ENCODE measurements at places on chromosomes 11 and 22.

GRCh38 chr11:65767406-65767805 lies 13.4 kb downstream of the AP5B1 start:
- no peak for DNase-seq

GRCh38 chr11:14519597-14519916 lies 629 bp downstream of the PSMA1 start:
- peak; percentile 27 for DNase-seq

GRCh38 chr11:84056653-84057376 lies 770.6 kb upstream of the CCDC90B start:
- no peak for DNase-seq

GRCh38 chr11:14902650-14903350 lies 10.8 kb upstream of the CYP2R1 start:
- DNase-seq: peak; percentile 26

- DNase-seq: no peak
Observed at GRCh38 chr11:78642979-78643675, 68.5 kb upstream of the NARS2 start.

GRCh38 chr11:32108576-32108975 lies 17.7 kb downstream of the RCN1 start:
- no peak for DNase-seq

DNA sequence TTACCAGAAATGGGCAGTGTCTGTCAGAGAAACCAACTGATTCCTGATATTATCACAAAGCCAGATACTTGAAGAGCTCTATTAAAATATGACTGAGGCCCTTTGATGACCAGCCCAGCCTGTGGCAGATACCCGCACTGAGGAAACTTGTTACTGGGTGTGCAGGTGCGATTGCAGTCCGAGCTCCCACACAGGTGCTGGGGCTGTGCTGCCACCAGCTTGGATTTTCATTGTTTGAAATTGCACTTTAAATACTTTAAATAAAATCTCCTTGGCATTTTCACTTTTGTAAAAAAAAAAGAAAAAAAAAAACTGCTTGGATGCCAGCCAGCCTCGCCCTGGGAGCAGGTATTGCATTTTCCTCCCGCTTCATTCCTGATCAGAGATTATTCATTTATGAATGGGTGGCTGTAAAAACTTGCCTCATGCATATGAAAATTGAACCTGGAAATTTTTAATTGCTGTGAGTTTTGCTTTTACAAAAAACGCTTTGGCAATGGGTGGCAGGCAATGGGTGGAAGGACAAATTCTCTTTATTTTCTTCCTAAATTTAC lies 21.2 kb downstream of the EHF start:
- no peak for DNase-seq

- DNase-seq: no peak
Observed at GRCh38 chr11:9834291-9834690, 170.4 kb downstream of the SWAP70 start.

- DNase-seq: no peak
Observed at GRCh38 chr11:102598272-102598671, 26.9 kb downstream of the MMP20 start.

- no peak for DNase-seq
Observed at GRCh38 chr22:22931557-22932270, 44.1 kb downstream of the IGLL5 start.

- no peak for DNase-seq
Observed at GRCh38 chr11:130719220-130719915, 196.9 kb downstream of the SNX19 start.

GRCh38 chr11:62402226-62402959 lies 16.4 kb upstream of the SCGB1A1 start:
- DNase-seq: no peak

- peak; percentile 90 for DNase-seq
Observed at GRCh38 chr11:65988791-65989592, 13.0 kb downstream of the EIF1AD start.

GRCh38 chr22:37020192-37020479 lies 594 bp downstream of the MPST start:
- DNase-seq: peak; percentile 51

DNA sequence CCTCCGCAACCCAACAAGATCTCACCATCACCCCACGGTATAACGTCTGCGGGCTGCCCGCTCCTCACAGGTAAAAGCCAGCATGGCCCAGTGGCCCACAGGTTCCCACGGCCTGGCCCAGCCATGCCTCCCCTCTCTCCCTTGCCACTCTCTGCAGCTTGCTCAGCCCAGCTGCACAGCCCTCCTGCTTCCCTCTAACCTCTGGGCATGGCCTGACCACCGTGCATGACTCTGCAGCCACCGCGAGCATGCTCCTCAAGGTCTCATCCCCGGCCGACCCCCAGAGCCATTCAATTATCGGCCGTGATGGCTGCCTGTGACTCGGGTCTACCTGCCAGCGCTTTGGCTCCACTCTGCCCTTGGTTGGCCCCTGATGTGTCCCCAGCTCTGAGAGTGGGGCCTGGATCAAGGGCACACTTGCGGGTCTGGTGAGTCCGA lies 185.5 kb downstream of the CTTN start:
- DNase-seq: no peak

DNA sequence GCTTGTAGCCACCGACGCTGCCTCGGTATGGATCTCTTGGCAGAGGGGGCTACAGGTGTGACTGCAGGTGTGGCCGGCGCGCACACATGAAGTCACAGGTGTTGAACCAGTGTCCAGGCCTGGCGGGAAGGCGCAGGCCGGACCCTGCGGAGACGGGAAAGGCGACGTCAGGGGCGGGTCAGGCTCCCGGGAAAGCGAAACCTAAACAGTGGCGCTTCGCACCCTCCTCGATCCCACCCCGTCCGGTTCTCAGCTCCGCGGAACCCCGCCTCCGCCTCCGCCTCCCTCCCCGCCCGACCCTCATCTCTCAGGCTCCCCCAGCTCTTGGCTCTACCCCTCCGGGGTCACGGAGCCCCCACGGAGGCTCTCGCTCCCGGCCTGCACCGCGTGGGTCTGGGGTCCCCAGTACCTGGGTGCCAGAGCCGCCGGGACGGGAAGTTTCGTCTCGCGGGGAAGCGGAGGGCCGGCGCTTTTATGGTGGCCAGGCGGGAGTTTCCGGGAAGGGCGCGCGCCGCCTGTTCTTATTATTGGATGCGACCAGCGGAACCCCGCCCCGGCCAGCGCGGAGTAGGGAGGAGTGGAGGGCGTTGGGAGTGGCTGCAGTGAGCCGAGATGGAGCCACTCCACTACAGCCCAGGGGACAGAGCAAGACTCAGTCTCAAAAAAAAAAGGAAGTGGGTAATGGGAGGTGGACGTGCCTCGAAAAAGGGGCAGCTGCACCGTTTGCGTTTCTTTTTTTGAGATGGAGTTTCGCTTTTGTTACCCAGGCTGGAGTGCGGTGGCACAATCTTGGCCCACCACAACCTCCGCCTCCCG lies at the start of gene IRF7:
IRF7 (minus strand) TSS at position 447 of the 816 bp plus-strand sequence. CDS start 586 bp downstream, outside the sequence.
- DNase-seq: peak; percentile 88

DNA sequence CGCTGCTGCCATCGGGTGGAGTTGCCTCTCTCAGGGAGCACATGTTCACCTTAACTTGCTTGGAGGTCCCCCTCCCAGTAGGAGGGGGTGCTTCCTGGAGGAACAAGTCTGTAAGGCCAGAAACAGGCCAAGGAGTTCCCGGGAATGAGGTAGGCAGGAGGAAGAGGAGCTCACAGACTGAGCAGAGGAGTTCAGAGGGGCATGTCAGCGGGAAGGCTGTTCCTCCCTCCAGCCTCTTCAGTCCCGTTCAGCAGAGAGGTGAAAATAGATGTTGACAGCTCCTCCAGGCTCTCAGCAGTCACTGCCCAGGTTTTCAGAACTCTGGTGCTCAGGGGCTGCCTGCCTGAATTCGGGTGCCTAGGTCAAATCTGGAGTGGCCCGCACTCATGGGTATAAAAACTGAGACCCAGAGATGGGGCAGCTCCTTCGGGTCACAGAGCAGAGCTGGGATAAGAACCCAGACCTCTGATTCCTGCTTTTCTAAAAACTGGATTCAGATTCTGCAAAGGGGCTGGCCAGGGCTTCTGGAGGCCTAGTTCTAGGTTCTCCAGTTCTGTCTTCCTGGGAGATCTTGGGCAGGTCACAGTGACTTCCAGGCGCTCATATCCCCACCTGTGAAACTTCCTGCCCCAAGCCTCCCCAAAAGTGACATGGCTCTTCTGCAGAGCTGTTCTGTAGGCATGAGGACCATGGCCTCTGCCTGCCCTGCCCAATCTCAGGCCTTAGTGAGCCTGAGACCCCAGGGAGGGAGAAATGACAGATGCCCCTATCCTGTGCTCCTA lies 18.3 kb downstream of the ATG16L2 start:
- no peak for DNase-seq

DNA sequence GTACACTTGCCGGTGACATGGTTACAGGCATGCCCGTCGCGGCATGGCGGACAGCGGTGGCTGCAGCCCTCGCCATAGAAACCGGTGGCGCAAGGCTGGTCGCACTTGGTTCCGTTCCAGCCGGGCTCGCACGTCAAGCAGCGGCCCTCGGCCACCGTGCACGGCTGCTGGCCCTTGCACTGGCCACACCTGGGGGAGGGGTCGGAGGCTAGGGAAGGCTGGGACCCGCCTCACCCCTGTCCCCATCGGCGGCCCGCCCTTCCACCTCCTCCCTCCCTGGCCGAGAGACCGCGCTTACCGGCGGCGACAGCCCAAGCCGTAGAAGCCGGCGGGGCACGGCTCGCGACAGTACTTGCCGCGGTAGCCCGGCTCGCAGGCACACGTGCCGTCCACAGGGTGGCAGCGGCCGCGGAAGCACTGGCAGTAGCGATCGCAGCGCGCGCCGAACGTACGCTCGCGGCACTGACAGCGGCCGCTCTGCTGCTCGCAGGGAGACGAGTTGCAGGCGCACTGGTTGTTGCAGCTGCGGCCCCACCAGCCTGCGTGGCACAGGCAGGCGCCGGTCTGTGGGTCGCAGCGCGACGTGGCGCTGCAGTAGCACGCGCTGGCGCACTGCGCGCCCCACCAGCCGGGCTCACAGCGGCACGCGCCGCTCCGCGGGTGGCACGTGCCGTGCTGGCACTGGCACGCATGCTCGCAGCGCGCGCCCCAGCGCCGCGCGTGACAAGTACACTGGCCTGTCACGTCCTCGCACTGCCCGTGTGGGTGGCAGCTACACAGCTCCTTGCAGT lies 6.7 kb downstream of the SCARF2 start:
- DNase-seq: peak; percentile 57

DNA sequence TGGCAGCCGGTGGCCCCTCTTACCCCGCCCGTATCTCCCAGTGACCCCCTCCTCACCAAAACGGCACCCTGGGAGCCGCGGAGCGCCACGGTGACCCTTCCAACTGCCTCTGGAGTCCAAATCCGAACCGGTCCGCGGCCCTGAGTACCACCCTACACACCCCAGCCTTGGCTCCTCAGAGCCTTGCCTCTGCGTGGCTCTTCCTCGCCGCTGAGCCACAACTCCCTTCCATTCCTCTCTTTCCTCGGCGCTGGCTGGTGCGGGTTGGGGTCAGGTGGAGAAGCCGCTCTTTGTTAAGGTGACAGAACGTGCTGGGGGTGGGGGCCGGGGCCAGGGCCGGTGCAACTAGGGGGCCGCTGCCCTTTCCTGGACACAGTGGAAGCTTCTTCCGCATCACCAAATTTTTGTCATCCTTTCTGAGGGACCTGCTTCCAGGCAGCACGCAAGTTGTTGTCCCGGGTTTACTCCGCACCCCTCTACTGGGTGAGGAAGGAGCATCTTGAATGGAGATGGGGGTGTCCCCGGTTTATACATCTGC lies 6.5 kb downstream of the ALX4 start:
- DNase-seq: no peak

- DNase-seq: peak; percentile 69
Observed at GRCh38 chr11:46896719-46897406, 21.5 kb downstream of the LRP4 start.

GRCh38 chr11:16000065-16000464 lies 356.3 kb downstream of the SOX6 start:
- no peak for DNase-seq

GRCh38 chr11:133992121-133992520 lies 35.4 kb upstream of the IGSF9B start:
- DNase-seq: no peak

DNA sequence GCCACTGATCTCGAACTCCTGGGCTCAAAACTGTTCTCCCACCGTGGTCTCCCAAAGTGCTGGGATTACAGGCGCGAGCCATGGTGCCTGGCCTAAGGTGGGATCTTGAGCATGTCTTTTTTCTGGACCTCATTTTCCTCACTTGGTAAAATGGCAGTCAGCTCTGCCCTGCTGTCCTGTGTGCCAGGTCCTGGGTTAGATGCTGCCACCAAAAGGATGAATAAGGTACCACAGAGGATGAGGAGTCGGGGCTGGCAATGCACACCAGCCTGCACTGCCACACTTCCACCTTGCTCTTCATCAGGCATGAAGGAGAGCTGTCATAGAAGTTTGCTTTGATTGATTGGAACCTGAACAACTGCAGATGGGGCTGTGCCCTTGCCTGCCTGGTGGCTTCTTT lies 32.3 kb downstream of the ACO2 start:
- peak; percentile 32 for DNase-seq

DNA sequence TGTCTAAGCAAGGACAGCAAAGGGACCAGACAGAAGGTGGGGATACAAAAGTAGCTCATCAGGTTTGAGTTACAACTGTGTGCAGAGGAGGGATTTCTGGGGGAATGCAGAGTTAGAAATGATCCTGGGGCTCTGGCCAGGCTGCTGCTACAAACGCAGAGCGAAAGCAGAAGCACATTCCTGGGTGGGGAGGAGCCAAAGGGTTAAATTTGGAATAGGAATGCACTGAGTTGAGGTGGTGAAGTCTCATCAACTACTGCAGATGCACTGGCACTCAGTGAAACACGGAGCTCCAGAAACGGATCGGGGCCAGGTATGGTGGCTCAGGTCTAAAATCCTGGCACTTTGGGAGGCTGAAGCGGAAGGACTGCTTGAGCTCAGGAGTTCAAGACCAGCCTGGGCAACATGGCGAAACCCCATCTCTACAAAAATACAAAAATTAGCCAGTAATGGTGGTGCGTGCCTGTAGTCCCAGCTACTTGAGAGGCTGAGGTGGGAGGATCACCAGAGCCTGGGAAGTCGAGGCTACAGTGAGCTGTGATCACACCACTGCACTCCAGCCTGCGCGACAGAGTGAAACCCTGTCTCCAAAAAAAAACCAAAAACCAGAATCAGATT lies 3.2 kb downstream of the CHKA start:
- DNase-seq: no peak

- no peak for DNase-seq
Observed at GRCh38 chr22:17283423-17283822, 64.2 kb upstream of the ADA2 start.

GRCh38 chr22:33650244-33650643 lies 270.0 kb downstream of the LARGE1 start:
- no peak for DNase-seq

DNA sequence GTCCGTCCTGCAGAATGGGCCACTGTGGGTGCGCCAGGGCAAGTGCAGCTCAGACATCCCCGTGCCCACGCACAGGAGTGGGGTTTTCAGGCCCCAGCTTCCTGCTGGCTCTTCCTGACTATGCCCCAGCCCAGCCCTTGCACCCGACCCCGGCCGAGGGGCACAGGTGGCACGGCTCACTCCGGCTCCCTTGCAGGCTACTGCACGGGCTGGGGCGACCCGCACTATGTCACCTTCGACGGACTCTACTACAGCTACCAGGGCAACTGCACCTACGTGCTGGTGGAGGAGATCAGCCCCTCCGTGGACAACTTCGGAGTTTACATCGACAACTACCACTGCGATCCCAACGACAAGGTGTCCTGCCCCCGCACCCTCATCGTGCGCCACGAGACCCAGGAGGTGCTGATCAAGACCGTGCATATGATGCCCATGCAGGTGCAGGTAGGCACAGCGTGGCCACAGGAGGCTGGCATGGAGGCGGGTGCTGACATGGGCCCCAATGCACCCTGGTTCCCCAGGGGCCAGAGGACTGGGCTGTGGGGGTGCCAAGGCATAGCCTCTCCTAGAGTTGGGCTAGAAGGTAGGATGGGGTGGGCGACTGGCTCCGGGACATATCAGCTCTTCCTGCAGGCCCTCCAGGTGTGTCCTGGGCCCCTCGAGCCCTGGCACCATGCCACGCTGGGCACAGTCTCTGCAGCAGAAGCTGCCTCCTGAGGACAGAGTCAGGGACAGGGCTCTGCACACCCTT lies 27.7 kb downstream of the MUC2 start:
- no peak for DNase-seq
